ENCODE measurements at places on chromosomes 5 and 9.

- DNase-seq, result no peak
Measured at GRCh38 chr9:36815023-36815422, 219.0 kb downstream of the PAX5 start.

DNA sequence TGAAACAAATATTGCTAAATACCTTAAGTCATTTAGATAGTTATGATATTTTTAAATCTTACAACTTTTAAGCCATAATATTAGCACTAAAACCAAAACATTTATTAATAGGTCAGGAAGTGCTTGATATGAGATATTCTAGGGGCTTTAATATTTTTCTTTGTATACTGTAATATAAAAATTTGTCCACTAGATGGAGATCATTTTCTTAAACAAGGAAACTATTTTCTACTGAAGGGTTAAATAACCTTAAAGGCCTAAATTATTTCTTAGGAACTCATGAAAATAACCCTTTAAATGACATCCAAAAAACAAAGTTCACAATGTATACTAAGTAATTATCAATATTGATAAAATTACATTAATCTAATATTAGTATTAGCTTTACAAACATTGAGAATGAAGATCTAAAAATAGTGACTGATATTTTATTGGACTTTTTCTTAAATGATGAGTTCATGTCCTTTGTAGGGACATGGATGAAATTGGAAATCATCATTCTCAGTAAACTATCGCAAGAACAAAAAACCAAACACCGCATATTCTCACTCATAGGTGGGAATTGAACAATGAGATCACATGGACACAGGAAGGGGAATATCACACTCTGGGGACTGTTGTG is 635.7 kb downstream of the RAB3C start:
- DNase-seq, result peak; percentile 6

- no peak for DNase-seq
Measured at GRCh38 chr9:123437201-123437600, 81.2 kb downstream of the CRB2 start.

DNA sequence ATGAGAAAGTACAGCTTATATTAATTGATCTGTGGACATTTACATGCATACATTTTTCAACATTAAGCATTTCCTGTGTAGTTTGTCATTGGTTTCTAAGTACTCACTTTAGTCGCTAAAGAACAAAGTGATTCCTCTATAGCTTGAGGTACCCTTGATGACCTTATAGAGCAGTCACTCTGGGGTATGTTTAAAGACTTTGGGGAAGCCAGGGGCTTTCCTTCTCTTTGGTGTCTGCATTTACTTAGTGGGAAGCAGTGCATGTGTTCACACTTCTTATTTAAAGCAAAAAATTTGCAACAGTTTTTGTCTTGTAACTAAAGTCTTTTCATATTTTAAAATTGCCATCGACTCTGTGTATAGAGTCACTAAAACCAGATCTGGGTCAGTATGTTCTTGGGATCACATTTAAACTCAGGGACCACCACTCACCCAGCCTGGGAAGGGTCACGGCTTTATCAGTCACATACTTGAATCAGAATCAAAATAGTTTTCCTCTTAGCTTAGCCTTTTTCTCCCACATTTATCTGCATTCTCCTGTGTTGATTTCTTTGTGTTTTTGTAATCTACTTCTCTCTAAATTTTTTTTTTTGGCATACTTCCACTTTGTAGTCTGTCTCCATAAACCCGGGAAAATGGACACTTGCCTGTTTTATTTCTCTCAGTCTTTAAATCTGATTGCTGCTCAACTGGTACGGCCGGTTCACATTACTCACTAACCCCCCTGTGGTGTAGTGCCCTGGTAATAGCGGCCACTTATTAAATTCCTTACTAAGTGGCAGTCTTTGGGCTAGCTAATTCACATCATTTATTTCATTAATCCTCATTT is 143.9 kb upstream of the FBN2 start:
- DNase-seq, result no peak

DNA sequence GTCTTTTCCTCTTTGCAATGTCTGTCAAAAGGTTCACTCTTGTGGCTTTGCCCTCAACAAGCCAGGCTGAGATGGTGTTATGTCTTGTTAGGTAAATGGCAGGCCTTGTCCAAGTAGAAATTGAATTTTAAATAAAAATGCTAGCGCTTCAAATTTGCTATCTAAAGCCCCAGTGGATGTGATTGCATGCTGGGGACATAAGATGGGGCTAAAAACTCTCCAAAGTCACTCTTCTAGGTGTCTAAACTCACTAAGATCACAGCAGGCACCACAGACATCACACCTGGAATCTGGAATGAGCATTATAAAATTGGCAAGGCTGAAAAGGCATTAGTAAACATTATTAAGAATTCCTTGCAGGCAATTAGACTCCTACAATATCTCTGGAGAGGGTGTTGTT is 262.7 kb upstream of the CLINT1 start:
- peak; percentile 58 for DNase-seq

DNA sequence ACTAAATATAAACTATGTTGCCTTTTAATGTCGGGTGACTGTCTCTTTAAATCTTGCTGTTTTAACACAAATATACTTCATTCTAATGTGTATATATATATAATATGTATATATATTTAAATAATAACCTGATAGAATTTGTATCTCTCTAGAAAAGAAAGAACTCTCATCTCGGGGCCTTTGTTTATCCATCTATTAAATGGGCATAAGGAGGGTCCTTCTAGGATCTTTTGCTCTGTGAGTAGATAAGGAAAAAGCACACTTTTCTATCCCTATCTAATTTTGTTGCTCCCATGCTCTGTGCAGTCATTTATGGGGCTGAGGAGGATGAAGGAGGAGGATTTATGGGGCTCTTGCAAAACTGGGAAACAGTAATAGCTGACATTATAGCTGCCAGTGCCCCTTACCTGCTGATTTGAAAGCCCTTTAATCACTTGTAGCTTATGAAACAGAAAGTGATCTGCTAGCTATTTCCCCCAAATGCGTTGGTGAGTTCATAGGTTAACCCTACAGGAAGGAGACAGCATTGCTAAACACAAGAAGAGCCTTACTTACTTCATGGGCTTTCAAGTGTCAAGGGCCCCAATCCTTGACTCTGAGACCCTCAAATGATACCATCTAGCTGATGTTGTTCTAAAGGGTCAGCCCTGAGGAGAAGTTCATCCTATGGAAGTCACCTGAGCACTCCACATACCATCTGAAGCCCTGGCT is 5.8 kb upstream of the PPARGC1B start:
- no peak for DNase-seq

DNA sequence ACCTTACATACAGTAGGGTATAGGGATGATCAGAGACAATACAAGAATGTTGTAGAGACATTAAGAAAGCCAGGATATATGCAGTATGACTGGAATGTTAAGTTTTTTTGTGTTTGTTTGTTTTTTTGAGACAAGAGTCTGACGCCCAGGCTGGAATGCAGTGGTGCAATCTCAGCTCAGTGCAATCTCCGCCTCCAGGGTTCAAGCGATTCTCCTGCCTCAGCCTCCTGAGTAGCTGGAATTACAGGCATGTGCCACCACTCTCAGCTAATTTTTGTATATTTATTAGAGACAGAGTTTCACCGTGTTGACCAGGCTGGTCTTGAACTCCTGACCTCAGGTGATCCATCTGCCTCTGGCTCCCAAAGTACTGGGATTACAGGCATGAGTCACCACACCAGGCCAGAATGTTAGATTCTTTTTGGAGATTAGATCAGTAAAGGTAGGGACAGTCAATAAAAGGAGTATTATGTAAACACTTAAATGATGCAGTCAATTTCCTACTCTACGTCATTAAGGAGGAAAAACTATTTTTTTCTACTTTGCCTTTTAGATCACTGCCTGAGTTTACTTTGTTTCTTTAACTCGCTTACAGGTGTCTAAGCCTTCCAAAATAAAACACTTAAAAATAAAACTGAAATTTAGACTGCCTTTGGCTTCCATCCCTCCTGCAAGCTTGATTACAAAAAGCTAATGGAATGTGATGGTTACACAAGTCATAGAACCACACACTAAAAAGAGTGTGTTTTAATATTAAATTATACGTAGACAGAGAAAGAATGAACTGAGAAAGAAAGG is 6.8 kb upstream of the HNRNPA0 start:
- DNase-seq, result no peak
